ENCODE measurements at places on chromosomes 4 and X. TPM values are rescaled to one million over a fixed set of nuclear protein-coding genes. Genes with fewer than 3 reads are reported as not detected.
A peak's percentile ranks its signal among the peaks of the same experiment; 100 is the strongest.

GRCh38 chrX:81168391-81168790 lies 33.3 kb downstream of the HMGN5 start:
- DNase-seq, result no peak

- no peak for DNase-seq
Measured at GRCh38 chrX:130909469-130910136, 6.6 kb upstream of the ENOX2 start.

- DNase-seq, result no peak
Measured at GRCh38 chr4:40789031-40789430, 39.3 kb downstream of the NSUN7 start.

DNA sequence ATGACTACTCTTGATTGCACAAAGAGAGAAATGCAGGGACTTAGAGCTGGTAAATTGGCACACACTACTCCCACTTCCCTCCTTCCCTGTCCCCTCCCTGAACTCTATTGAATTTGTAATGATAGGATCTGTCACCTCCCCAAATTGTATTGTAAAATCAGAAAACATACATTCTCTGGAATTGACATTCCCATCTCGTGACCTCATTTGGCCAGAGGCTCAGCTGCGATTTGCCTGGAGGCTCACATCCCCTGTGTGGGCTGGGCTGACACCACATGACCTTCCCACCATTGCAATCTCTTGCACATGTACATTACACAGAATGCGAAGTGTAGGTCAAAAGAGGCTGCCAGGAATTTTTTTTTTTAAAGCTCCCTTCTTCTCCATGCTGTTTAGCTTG lies 172.1 kb downstream of the MID1IP1 start:
- DNase-seq, result no peak

DNA sequence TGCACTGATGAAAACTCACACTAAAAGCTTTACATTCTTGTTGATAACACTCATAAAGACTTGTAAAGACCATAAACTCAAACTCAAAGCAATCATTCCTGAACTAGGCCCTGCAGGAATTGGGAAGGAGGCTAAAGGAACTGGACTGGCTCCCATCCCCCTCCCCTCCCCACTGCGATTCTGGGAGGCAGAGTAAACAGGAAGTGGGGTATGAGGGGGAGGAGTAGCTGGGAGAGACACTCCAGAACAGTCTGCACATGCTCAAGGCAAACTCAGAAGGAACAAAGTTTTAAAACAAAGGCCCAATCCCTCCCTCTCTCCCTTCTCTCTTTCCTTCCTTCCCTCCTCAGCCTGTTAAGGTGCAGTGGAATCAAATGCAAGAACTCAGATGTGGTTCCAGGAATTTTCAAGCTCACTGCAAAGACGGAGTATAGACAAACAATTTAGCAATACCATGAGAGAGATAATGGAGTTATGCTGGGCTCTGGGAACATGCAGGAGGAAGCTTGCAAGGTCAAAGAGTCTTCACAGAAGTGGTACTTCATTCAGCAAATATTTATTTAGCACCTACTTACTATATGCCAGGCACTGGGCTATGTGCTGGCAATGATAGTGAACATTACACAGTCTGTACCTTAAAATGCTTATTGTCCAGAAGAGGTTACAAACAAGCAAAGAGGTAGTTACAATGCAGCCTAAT lies 15.9 kb downstream of the MID1IP1 start:
- DNase-seq, result no peak

DNA sequence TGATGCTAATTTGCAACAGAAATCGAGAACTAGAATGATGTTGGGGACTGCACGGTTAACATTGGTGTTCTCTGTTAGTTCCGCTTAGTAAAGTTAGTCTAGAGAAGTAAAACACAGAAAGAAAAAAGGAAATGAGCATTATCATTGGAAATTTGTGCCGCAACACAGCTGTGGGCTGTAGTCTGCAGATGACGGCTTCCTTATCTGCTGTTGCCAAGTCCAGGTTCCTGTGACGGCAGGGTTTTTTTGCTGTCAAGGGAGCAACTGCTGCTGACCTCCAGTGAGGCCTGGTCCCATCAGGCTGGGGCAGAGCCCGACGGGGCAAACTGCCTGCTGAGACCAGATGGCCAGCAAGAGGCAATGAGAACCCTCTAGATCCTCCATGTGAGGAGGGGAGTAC lies 38.9 kb upstream of the PHEX start:
- peak; percentile 75 for DNase-seq

- no peak for DNase-seq
Measured at GRCh38 chrX:34901761-34902160, 40.8 kb upstream of the FAM47B start.

The HMX1 gene
- total RNA-seq, result not detected

The ADAM29 gene
- total RNA-seq, result not detected

The CT83 gene
- total RNA-seq, result not detected

The CDKL2 gene
- total RNA-seq, result 0.27 TPM

The INTS12 gene
- 18.4 TPM for total RNA-seq

The OR13H1 gene
- not detected for total RNA-seq

The CYBB gene
- total RNA-seq, result 127 TPM

The LONRF3 gene
- 1.2 TPM for total RNA-seq
